ENCODE measurements at places on chromosomes 16 and 17.

DNA sequence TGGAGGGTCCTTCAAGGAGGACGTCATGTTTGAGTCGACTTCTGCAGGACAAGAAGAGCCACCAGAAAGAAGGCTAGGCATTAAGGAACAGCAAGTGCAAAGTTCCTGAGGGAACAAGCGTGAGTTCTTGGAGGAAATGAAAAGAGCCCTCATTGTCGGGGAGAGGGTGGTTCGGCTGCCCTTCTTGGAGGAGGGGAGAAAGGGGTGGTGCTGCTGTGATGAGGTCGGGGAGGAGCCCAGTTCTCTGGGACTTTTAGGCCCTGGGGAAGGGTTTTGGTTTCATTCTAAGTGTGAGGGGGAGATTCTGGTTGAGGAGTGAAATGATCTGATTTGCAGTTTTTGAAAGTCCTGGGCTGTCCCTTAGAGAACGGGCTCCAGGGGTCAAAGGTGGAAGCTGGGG is 4.1 kb downstream of the BICDL2 start:
- no peak for DNase-seq

- no peak for DNase-seq
Measured at GRCh38 chr17:64160378-64160777, 30.4 kb upstream of the ERN1 start.

- no peak for DNase-seq
Measured at GRCh38 chr17:1039511-1040215, 42.7 kb downstream of the TIMM22 start.

DNA sequence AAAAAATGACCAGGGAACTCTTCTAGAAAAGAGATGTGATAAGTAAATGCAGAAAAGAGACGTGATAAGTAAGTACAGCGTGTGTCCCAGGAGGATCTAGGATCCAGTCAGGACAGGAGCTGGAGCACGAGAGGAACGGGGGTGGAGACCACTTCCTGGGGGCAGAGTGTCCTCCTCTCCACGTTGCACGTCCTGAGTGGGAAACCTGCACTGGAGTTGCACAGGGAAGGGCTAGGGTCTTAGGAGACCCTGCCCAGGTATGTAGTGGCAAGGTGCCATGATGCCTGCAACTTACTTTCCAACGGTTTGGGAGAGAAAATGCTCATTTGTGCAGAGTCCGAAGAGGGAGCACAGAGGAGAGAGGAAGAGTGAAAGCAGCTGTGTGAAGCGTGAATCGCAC is 55.8 kb downstream of the RNF213 start:
- DNase-seq: no peak

DNA sequence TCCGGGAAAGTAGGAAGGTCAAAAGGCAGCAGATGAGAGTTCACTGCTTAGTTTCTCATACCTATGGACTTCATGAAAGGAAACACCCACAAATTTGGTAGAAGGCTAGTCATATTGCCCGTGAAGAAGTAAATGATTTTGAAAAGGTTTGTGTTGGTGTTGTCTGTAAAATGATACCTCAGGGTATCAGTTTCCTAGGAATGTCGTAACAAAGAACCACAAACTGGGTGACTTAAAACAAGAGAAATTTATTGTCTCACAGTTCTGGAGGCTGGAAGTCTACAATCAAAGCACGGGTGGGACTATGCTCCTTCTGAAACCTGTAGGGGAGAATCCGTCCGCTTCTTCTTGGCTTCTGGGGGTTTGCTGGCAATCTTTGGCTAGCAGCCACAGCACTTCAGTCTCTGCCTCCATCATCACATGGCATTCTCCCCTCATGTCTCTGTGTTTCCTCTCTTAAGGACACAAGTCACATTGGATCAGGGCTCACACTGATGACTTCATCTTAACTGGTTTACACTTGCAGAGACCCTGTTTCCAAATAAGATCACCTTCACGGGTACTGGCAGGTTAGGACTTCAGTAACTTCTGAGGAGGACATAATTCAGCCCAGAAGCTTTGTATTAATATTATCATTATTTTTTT is 2.0 kb upstream of the NAE1 start:
- no peak for DNase-seq

- no peak for DNase-seq
Measured at GRCh38 chr17:21537302-21537701, 155.0 kb upstream of the KCNJ18 start.

- no peak for DNase-seq
Measured at GRCh38 chr17:77749321-77749751, 209.2 kb upstream of the TNRC6C start.

GRCh38 chr17:57962279-57963148 is 7.3 kb upstream of the CUEDC1 start:
- DNase-seq: no peak

- DNase-seq: no peak
Measured at GRCh38 chr16:79202977-79203376, 397.6 kb downstream of the MAF start.

DNA sequence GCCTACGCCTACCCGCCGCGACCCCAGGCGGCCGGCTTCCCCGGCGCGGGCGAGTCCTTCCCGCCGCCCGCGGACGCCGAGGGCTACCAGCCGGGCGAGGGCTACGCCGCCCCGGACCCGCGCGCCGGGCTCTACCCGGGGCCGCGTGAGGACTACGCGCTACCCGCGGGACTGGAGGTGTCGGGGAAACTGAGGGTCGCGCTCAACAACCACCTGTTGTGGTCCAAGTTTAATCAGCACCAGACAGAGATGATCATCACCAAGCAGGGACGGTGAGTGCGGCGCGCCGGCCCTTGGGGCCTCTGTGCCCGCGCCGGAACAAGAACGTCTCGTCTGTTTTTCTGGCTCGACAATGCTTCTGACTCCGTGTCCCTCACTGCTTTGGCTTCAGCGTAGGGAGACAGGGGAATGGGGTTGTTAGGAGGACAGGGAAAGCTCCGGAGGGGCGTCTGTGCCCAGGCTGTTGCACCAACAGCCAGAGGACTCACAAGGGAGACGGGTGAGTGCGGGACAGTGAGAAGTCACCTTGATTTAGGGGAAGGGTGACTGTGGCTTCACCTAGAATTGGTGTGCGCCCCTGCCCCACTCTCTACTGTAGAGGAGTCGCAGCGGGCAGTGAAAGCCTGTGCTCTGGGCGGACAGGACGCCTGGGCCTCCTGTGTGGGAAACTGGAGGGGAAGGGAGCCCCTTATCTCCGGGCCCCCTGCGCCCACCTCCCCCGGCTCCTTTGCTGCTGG is 806 bp downstream of the TBX21 start:
- no peak for DNase-seq

GRCh38 chr16:16025214-16025968 is 76.0 kb downstream of the ABCC1 start:
- DNase-seq: no peak

DNA sequence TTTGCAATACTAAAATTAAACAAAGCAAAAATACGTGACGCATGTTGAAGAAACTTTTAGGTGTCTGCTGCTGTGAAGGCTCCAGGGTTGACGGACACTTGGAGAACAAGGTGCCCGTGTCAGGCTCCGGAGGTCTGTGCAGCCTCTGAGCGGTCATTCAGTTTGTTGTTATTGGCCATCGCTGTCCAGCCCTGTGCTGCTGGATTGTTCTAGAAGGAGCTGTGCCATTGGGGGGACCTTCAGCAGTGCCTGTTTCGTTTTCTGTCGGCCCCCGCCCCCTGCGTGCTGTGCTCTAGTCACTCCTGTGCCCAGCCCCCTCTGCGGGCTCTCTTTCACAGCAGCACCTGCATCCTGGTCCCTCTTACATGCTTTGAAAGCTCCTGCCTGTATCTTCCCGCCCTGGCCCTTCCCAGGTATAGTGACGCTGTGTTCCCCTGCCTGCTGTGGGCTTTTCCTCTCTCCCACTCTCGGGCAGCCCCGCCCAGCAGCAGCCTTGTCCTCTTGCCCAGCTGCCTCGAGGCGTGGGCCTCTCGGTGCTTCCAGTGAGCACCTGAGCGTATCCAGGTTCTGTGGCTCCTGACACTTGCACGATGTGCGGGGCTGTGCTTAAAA is 50.7 kb downstream of the RNF213 start:
- DNase-seq: no peak

DNA sequence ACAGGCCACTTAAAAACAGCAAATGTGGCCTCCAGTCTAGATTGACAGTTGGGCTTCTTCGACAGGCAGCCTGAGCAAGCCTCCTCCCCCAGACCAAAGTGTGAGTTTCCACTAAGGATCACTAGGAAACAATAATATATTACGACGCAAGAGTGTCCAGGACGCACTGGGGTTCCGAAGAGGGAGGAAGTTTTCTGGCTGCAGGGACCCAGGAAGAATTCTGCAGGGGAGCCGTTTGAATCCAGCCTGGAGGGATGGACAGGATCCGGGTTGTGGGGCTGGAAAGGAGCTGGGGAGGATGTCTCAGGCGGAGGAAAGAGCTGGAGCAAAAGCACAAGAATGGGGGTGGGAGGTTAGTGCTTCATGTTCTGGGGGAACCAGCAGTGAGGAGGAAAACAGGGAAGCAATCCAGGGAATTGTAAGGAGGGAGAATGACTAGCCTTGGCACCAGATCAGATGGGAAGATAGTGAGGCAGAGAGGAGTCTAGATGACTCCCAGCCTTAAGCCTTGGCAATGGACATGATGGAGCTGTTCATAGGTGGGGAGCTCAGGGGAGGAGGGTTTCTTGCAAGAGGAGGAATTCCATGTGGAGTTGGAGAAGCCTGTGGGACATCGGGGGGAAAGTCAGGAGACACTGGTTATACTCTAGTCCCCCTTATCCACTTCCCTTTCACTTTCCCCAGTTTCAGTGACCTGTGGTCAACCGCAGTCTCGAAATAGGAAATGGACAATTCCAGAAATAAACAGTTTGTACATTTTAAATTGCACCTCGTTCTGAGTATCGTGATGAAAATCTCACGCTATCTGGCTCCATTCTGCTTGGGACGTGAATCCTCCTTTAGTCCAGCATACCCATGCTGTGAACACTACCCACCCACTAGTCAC is 26.6 kb downstream of the NGFR start:
- DNase-seq: no peak

DNA sequence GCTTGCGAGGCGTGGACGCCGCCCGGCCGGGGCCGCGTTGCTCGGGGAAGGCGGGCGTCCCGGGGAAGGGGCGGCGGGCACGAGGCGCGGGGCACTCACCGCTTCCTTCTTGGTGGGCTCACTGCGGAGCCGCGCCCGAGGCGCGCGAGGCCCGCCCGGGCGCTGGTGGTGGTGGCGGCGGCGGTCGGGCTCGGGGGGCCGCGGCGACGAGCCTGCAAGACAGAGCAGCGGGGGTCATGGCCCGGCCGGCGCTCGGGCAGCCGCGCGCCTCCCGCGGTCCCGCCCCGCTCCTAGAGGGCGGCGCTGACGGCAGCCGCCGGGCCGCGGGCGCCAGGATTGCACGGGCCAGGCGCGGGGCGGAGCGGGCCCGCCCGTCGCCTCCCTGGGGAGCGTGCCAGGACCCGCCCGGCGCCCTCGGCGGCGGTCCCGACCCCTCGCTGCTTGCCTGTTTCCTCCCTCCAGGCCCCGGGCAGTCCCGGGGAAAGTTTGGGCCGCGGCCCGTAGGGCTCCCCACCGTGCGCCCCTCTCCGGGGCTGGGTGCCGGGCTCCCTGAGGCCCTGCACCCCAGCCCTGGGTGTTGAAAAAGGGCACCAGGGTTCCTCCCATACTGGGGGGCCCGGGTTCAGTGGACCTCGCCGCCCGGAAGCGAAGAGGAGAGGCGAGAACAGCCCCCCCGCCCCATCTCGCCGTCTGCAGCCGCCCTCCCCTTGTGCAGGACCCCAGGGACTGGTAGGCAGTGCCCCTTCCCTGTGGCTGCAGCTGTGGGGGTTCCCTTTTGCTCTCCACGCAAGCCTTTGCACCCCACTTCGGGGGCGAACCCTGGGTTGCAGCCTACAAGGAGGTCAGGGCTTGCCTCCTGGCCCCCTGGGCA is at the start of gene C16orf74:
Gene C16orf74 (minus strand): TSS at position 270 of the 871 bp plus-strand sequence. CDS start 15,879 bp downstream, outside the sequence.
- no peak for DNase-seq

DNA sequence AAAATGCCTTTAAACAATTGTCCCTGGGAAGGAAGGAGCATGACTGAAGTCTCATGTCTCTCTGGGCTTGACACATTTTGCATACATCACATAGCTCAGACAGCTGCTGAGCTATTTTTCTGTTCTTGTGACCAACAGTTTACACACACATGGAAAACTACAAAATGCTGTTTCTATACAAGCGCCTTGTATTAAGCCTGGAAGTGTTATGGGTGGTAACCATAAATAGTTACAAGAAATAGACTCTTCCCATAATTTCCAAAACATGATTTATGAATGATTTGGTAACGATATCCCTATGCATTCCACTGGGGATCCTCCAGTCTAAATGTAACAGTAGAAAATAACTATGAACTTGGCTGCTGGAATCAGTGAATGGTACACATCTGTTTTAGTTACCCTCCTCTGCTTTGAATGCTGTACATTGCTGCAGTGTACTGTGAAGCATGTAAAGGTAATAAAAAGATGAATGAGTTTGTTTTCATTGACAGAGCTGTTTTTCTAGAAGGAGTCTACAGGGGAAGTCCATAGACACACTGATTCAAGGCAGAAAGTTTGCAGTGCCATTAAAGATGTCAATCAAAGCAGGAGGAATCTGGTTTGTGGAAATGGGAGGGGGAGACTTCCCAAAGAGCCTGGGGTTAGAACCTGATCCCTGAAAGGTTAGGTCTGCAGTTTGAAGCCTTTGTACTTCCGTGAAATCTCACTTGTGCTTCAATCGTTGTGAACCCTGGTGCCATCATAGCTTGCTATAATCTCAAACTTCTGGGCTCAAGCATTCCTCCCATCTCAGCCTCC is 5.0 kb downstream of the ACSF2 start:
- DNase-seq: no peak

- DNase-seq: no peak
Measured at GRCh38 chr16:4052096-4052495, 64.1 kb downstream of the ADCY9 start.

DNA sequence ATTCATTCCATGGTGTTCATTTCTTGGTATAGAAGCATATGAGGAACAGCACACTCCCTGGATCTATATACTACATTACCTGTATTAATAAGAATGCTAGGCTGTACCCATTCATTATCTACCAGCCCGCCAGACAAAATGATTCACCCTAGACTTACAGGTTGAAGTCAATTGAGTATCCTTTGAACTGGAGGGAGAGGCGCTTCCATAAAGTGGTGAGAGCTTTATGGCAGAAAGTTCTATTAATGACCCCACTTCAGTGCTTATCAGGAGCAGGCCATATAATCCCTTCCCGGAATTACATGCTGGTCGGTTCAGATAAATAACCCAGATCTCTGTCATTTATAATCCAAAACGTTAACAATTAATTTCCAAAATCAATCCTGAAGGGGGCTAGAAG is 44.5 kb upstream of the TOX3 start:
- no peak for DNase-seq

GRCh38 chr17:50947782-50948543 is 81.8 kb upstream of the TOB1 start:
- DNase-seq: no peak

DNA sequence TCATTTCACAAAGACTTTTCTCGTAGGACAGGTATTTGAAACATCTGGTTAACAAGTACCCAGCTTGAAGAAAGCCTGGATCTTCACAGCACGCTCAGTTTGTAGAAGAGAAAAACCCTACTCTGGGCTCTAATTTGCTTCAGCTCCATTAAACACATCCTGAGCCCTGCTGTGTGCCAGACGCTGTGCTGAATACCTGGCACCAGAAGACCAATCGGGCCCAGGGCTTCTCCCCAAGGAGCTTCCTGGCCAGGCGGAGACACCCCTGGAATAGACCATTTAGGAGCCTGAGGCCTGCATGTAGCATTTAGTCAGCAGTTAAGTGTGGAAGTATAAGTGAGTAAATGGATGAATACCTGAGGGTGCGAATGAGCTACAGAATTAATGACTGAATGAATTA is 8.9 kb upstream of the ABAT start:
- no peak for DNase-seq
